ENCODE measurements at places on chromosomes 11 and 22. TPM values are rescaled to one million over a fixed set of nuclear protein-coding genes. Genes with fewer than 3 reads are reported as not detected.

DNA sequence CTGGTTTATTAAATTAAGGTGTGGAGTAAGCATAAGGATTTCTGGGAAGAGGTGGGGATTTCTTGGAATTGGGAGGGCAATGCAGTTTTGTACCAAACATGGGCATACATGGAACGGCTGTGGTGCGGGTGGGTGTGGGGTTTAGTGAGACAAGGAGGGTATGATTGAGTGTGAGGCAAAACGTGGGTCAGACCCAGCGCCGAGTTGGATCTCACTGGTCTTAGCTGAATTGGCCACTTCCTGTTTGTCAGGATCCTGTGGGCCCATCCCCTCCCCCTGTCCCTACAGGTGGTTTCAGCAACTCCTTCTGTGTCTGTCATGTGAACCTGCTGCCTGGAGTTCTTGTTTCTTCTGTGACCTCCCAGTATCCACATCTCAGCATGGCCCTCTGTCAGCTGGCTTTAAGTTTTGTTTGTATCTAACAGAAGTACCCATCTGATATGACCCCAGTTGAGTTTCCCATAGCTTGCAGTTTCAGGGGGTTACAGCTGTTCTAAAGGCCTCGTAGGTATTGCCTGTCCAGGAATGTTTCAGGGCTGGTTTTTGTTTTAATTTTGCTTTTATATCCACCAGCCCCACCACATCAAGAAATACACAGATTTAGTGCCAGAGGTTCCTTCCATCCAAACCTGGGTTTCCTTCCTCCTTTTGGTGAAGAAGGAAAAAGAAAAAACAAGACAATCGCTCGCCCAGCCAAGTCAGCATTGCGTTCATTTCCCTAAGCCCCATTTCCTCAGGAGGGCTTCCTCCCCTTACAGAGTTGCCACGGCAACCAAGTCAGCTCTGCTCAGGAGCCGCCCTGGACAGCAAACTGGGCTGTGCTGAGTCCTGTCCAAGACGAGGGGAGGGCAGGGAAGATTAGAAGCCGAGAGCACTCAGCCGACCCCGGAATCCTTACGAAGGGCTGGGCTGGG, 6.0 kb downstream of the APOL1 start:
- H3K27ac ChIP-seq, result peak overlapping the region; percentile 7
- H3K36me3 ChIP-seq, result no peaks in the 10 kb centered on the region
- H3K27me3 ChIP-seq, result no peaks in the 10 kb centered on the region

- H3K36me3 ChIP-seq, result no peaks in the 10 kb centered on the region
- no peaks in the 10 kb centered on the region for H3K27me3 ChIP-seq
- H3K4me1 ChIP-seq, result no peaks in the 10 kb centered on the region
- peak; percentile 17 for DNase-seq
These were observed 75.2 kb downstream of the ISX start for GRCh38 chr22:35140879-35141745.

- no peaks in the 10 kb centered on the region for H3K36me3 ChIP-seq
- H3K4me1 ChIP-seq, result peaks cover 5% of the 10 kb centered on the region
- H3K4me3 ChIP-seq, result no peak overlapping the region
- no peak overlapping the region for H3K27ac ChIP-seq
- peaks cover 31% of the 10 kb centered on the region for H3K27me3 ChIP-seq
These were observed 69.7 kb upstream of the GRK3 start for GRCh38 chr22:25494774-25495173.

GRCh38 chr11:128021349-128022006, 565.9 kb downstream of the ETS1 start:
- H3K4me3 ChIP-seq, result no peak overlapping the region
- no peaks in the 10 kb centered on the region for H3K36me3 ChIP-seq

DNA sequence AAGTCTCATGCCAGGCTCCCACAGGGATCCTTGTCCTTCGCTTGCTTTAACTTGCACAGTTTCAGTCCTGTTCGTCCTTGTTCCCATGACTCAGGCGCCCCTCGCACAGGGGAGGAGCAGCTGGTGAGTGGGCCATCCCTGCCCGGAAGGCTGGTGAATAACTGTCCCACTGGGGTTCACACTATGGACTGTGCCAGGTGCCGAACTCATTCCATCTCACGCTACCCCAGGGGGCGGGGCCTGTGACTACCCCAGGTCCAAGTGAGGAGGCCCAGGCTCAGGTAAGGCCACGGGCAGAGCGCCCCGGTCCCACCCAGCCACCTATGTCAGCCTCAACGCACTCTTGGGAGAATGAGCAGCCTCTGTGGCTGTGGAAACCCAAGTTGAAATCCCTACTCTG, 7.2 kb upstream of the CARD10 start:
- H3K4me1 ChIP-seq, result peaks cover 13% of the 10 kb centered on the region
- H3K36me3 ChIP-seq, result no peaks in the 10 kb centered on the region
- H3K4me3 ChIP-seq, result no peak overlapping the region

DNA sequence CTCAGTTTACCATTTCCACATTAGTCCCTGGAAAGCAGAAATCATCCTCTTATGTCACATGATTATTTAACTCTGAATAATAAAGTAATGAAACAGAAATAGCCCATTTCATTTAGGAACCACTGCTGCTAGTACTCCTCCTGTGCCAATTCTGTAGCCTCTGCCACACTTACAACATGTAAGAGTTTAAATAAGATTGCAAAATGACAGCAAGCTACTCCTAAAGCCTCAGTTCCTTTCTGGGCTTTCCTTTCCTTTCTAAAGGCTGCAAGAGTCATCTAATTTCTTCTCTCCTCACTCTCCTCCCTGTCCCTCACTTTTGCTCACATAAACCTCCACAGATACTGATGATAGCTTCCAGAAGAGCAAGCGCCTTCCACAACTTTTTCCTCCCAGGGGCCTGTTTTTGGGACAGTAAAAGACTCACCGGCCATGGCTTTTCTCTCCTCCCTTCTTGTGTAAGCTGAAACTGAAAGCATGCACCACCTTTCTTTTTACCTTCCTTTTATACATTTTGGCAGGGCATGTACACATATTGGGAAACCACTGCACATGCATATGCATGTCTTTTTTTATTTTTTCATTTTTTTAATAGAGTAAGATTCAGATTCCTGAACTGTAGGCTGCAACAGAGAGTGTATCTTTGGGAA, 38.5 kb downstream of the CARD18 start:
- peak; percentile 63 for DNase-seq
- H3K4me3 ChIP-seq, result peak overlapping the region; percentile 65
- H3K4me1 ChIP-seq, result peaks cover 21% of the 10 kb centered on the region
- H3K27ac ChIP-seq, result peak overlapping the region; percentile 85
- H3K27me3 ChIP-seq, result no peaks in the 10 kb centered on the region
- no peaks in the 10 kb centered on the region for H3K36me3 ChIP-seq

DNA sequence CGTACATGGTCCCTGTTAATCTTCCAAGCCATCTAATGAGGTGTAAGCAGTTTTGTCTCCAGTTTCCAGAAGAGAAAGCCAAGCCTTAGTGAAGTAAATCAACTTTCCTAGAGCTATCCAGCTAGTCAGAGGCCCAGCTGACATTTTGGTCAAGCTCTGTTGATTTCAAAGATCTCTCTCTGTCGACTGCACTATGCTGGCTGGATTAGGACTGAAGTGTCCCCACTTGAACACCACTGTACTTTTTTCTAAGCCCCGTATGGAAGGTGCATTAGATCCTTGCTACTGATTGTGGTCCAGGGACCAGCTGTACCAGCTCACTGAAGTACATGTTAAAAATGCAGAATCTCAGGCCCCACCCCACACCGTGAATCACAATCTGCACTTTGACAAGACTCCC, 176.5 kb upstream of the NAV2 start:
- no peak for DNase-seq
- no peaks in the 10 kb centered on the region for H3K36me3 ChIP-seq

- H3K36me3 ChIP-seq, result no peaks in the 10 kb centered on the region
- H3K4me1 ChIP-seq, result peaks cover 7% of the 10 kb centered on the region
- no peak overlapping the region for H3K4me3 ChIP-seq
These were observed 78.6 kb downstream of the SYN3 start for GRCh38 chr22:32979606-32980005.

DNA sequence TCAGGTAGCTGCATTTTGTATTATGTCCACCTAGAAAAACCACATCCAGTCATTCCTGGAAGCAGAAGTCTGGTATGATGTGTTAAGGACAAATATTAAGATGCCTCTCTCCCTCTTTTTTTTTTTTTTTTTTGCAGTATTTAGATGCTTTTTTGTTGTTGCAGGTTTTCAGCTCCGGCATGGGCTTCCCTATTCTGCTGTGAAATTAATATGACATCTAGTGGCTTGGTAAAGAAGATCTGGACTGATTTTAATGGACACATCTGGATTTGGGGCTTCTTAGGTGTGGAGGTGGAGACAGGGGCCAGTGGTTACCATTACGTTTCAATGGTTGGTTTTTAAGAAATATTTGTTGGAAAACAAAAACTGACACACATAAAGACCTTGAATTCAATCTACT, 47.5 kb upstream of the RASSF10 start:
- H3K27me3 ChIP-seq, result no peaks in the 10 kb centered on the region
- H3K4me3 ChIP-seq, result no peak overlapping the region
- H3K4me1 ChIP-seq, result peaks cover 5% of the 10 kb centered on the region
- peak overlapping the region; percentile 20 for H3K27ac ChIP-seq

DNA sequence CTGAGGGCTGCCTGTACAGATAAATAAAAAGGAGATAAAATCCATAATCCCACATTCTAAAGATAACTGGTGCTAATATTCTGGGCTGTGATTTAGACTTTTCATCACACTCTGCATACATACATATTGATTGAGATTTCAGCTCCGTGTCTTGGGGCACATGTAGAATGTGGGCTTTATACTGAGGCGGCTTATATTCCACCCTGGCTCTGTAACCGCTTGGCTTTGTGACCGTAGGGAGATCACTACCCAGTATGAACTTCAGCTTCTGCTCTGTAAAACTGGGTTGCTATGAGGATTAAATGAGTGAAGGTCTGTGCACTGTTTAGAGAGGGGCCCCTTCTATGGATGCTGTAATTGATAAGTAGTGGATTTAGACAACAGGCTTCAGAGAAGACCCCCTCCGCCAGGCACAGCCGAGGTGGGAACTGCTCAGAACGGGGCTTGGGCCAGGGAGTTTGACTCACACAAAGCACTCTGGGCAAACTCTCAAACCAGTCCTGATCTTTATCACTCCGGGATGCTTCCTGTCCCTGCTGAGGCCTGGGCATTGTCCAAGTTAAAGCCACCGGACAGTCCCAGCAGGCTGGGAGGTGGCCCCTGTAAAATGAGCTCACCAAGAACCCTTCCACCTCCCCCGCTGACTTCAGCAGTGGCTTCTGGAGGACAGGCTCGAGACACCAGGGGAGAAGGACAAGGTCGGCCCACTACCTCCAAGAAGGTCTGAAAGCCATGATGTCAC, 17.2 kb downstream of the KIAA1671 start:
- DNase-seq, result peak; percentile 71
- H3K4me3 ChIP-seq, result peak overlapping the region; percentile 30
- peaks cover 19% of the 10 kb centered on the region for H3K36me3 ChIP-seq
- no peaks in the 10 kb centered on the region for H3K27me3 ChIP-seq
- H3K27ac ChIP-seq, result peak overlapping the region; percentile 89
- H3K4me1 ChIP-seq, result peaks cover 51% of the 10 kb centered on the region

DNA sequence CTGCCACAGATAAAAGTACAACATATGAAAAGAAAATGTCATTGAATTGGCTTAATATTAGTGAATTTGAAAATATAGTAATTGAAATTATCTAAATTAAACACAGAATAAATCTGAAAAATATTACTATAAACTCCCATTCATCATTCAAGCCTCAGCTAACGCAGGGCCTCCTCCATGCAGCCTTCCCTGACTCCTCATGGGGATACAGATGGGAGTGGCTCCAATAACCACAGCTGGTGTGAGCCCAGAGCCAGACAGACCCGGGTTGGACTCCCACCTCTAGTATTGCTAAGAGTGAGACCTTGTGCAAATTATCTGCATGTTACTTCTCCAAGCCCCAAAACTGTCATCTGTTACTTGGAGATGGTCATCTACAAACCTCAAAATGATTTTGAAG, 44.9 kb downstream of the CSF2RB start:
- H3K27ac ChIP-seq, result no peak overlapping the region
- no peak for DNase-seq
- H3K4me1 ChIP-seq, result no peaks in the 10 kb centered on the region
- no peaks in the 10 kb centered on the region for H3K36me3 ChIP-seq
- H3K4me3 ChIP-seq, result no peak overlapping the region

GRCh38 chr11:6480299-6480914, 724 bp downstream of the ARFIP2 start:
- H3K36me3 ChIP-seq, result peaks cover 44% of the 10 kb centered on the region
- peak; percentile 9 for DNase-seq
- H3K4me1 ChIP-seq, result peaks cover 25% of the 10 kb centered on the region
- peak overlapping the region; percentile 99 for H3K27ac ChIP-seq
- no peaks in the 10 kb centered on the region for H3K27me3 ChIP-seq
- peak overlapping the region; percentile 93 for H3K4me3 ChIP-seq

- DNase-seq, result no peak
- H3K4me3 ChIP-seq, result no peak overlapping the region
- H3K27ac ChIP-seq, result no peak overlapping the region
- H3K27me3 ChIP-seq, result no peaks in the 10 kb centered on the region
- H3K36me3 ChIP-seq, result peaks cover 7% of the 10 kb centered on the region
These were observed 12.8 kb upstream of the SORL1 start for GRCh38 chr11:121439337-121439736.

GRCh38 chr22:30830907-30831306, 136.2 kb downstream of the OSBP2 start:
- no peaks in the 10 kb centered on the region for H3K27me3 ChIP-seq
- peak overlapping the region; percentile 98 for H3K27ac ChIP-seq
- H3K4me1 ChIP-seq, result peaks cover 60% of the 10 kb centered on the region

DNA sequence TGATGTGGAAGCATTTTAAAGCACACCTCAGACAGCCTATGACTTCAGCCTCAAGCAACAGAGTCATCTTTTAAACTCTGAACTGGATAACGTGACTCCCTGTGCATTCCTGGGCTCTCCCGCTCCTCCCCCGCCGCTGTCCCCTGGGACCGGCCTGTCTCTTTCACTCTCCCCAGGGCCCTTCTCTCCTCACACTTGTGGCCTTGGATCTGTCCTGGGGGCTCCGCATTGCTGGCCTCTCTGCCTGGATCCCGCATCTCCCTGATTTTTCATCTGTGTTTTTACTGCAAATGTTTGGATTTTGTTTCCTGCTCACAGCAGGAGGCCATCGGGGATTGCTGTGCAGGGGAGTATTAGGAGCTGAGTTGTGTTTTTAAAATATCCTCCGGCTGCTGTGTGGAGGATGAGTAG, 15.4 kb downstream of the C11orf24 start:
- no peak overlapping the region for H3K4me3 ChIP-seq
- no peak for DNase-seq
- no peaks in the 10 kb centered on the region for H3K4me1 ChIP-seq
- H3K27me3 ChIP-seq, result no peaks in the 10 kb centered on the region
- no peak overlapping the region for H3K27ac ChIP-seq
- H3K36me3 ChIP-seq, result peaks cover 8% of the 10 kb centered on the region

- H3K4me1 ChIP-seq, result peaks cover 8% of the 10 kb centered on the region
- DNase-seq, result peak; percentile 58
- no peaks in the 10 kb centered on the region for H3K27me3 ChIP-seq
- H3K4me3 ChIP-seq, result no peak overlapping the region
- H3K27ac ChIP-seq, result no peak overlapping the region
- H3K36me3 ChIP-seq, result no peaks in the 10 kb centered on the region
These were observed 55.9 kb downstream of the RTN4R start for GRCh38 chr22:20211997-20212753.

- no peak overlapping the region for H3K4me3 ChIP-seq
- no peaks in the 10 kb centered on the region for H3K27me3 ChIP-seq
- DNase-seq, result peak; percentile 76
- peak overlapping the region; percentile 47 for H3K27ac ChIP-seq
- H3K4me1 ChIP-seq, result peaks cover 12% of the 10 kb centered on the region
These were observed 116.9 kb upstream of the SNX19 start for GRCh38 chr11:131033151-131033651.

Gene HEPN1
- total RNA-seq, result not detected

Gene UBQLNL
- total RNA-seq, result not detected

Gene SAA1
- total RNA-seq, result 45.5 TPM

Gene GTSE1
- 19.9 TPM for total RNA-seq
